ENCODE measurements at places on chromosomes 4 and X.

- no peak for DNase-seq
Observed at GRCh38 chrX:132677233-132677716, 188.4 kb upstream of the MBNL3 start.

DNA sequence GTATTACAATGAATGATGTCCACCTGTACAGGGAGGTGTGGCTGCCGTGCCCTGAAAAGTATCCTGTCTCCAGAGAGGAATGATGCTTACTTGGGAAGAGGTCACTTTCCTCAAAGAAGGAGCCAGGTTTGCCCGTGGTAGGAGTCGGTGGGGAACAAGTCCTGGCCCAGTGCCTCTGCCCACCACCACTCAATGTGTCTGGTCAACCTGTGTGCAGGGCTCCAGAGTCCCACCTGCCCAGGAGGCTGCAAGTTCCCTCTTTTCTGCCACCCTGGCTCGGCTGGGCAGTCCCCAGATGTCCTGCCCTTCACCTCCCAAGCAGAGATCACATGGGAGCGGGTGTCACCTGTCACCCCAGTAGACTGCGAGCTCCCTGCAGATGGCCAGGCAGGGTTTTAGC, 75.4 kb upstream of the C4orf50 start:
- no peak for DNase-seq

DNA sequence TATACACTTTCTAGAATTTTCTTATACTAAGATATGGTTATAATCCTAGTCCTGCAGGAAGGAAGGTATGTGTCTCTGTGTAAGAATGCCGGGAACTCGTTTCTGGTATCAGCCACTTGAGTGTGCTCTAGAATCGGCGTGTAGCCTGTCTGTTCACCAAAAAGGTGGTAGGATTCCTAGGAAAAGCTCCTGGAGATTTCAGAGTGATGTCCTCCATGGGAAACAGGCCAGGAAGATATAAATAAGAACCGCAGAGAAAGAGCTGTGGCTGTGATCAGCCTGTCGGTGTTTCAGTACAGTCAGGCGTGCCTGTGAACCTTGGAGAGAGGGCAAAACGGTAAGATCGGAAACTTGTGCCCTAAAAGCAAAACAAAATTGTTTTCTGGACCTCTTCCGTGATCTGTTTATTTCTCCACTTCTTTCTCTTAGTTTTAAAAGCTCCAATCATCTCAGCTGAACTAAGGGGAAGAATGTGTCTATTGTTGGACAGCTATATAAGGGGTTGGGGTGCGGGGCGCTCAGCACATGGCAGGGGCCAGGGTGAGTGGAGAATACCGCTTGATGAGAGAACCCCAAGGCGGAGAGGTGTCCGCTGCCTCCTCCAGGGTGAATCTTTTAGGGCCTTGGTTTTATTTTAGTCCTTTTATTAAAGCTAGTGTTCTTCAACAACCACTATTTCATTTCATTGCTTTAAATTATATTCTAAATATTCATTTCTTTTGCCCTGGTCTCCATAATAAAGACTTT, 303.8 kb upstream of the TENM3 start:
- DNase-seq: no peak

DNA sequence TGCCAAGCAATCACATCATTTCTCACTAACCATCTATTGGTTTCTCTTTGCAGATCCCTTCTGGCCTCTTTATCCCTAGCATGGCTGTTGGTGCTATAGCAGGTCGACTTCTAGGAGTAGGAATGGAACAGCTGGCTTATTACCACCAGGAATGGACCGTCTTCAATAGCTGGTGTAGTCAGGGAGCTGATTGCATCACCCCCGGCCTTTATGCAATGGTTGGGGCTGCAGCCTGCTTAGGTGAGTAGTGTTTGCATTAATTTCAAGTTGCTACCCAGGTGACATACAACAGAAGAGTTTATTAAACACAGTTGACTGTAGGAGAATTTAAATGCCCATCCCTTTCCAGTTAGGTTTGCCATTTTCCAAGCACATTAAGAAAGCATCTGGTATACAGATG, 112.2 kb downstream of the AKAP4 start:
- no peak for DNase-seq

GRCh38 chr4:173293663-173294062, 40.5 kb downstream of the HMGB2 start:
- DNase-seq: no peak

DNA sequence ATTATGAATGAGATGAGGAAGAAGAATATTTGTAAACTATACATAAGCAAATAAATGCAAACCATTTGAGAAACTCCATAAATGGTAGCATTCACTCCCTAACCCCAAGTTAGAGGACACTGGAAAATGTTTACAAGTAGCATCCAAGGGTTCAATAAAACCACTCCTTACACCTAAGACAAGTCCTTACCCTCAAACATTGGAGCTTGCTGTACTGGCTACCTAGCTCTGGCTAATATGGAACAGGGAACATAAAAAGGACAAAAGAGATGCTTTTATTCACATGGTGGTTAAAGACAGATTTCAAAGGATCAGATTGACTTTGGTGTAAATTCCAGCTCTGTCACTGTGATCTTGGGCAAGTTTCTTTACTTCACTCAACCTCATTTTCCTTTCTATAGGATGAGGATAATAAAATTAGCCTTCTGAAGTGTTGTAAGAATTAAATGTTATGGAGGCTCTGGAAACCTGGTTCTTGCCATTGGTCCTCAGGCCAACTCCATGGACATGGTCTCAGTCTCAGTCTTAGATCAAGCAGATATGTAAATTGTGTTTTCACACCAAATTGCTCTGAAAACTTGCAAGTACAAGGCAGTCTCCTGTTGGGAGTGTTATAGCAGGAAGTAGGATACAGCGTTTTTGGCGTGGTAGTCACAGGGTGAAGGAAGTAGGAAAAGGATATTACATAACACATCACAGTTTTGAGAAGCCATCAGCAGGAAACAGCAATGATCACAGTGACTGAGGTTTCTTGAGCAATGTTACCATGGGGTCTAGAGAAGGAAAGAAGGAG, 3.3 kb downstream of the CXCL1 start:
- DNase-seq: no peak

GRCh38 chr4:93433840-93434239, 394.7 kb upstream of the ATOH1 start:
- no peak for DNase-seq

- DNase-seq: no peak
Observed at GRCh38 chrX:139766545-139766983, 58.6 kb upstream of the MCF2 start.

DNA sequence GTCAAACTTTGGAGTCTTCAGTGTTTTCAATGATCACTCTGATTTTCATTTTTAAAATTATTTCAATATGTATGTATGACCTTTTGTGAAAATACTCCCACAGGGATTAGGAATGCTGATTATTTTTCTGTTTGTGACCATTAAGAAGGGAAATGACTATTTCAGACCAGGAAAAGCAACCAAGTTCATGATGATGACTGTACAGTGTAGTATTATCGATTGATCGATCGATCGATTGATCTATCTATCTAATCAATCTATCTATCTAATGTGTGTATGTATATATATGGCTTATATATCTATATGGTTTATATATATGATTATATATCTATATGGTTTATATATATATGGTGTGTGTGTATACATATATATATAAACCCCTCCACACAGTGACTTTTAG, 131.5 kb upstream of the VEGFC start:
- DNase-seq: no peak

Measured in activated CD4-positive, alpha-beta T cell treated with anti-CD3 and anti-CD28 coated beads, Interleukin-2, amount 50 U/mL, for 24 hours (primary cell).